HEK293T (cell line): ENCODE measurements at places on chromosomes 4 and X.

GRCh38 chrX:11756354-11757318 is 1.4 kb upstream of the MSL3 start:
- DNase-seq: no peak

DNA sequence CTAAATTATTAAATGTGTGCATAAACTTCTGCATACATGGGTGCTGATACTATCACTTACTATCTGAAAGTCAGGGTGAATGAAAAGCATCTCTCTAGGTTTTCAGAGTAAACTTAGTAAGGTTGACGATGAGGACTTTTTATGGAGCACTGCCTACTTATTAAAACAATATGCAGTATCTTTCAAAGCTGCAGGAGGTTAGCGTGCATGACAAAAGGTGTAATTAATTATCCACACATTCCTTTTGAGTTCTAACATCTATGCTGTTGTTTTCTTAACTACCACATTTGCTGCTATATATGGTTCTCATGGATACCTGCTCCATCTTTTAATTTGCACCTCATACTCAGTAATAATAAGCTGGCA is 256.2 kb downstream of the FSTL5 start:
- DNase-seq: no peak

DNA sequence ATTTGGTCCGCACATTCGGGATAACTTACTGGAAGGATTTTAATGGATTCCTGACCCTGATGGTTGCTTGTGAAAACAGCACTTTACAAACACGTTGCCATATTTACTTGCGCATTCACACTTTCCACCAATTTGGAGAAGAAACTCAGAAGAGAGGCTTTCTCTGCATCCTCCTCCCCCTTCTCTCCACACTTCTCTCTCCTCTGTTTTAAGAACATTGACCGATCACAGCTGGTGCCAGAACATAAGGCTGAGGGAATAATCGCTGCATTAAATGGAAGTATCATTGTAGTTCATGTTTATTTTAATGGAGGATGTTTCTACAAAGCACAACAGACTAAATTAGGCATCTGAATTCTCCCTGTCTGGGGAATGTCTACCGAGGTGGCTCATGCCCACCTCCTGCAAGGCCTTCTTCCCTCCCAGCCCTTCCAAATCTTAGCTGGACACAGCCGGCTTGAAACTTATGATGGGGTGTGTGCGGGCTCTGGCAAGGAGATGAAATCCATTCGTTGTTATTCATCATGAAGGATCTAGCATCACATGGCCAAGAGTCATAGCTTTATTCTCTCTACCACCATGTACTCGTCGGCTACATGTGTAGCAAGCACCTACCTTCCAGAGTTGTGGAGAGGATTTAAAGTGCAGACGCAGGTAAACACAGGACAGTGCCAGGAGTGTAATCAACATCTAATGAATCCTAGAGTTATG is 204.1 kb downstream of the LDB2 start:
- DNase-seq: no peak

DNA sequence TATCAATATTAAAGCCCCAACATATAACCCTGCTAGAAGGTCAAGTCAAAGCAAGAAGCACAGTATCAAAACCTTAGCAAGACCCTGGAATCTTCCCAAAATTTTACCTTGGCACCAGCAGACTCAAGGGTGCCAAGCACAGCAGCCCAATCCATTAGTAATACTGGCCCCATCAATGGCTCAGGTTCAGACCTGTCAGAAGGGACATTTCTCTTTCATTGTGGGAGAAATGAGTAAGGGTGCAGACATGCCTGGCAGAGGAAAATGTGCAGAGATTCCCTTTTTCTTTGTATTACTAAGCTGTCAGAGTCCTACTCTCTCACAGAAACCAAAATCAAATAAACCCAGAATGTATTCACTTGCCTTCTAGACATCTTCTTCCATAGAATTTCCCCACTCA is 203.9 kb downstream of the EVC2 start:
- no peak for DNase-seq

DNA sequence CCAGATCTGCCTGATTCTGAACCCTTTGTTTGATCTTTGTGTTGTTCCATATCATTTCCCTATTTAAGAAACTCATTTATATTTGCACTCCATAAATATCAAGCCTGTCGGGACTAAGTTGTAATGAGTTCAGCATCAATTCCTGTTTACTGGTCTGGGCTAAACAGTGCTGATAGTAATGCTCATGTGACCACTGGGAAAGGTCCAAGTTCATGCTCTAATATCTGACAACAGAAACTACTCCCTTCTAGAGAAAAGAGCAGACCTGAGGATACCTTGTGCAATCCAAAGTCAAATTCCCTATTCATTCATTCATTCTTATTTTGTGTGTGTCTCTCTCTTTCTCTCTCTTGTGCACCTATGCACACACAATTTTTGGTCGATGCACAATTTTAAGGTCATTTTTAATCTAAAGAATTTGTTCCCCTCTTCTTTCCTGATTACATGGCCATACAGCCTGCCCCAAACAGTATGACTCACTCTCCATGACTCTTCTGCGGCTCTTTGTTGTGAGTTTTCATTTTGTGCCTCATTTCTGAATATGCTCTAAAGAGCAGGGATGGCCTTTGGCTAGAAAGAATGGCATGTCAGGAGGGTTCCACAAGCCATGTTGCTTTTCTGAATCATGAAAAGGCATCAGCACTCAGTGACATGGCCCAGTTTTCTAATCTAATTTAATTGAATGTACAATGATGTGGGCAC is 664.3 kb downstream of the RPA4 start:
- no peak for DNase-seq

- peak; percentile 48 for DNase-seq
Measured at GRCh38 chr4:139279760-139280620, at the start of gene MGARP. MGARP (minus strand) TSS chr4:139280225; CDS start chr4:139280158, 67 bp downstream.

GRCh38 chr4:108763226-108763593 is 357 bp upstream of the ETNPPL start:
- DNase-seq: no peak
